CD8-positive, alpha-beta memory T cell (primary cell): ENCODE measurements at places on chromosomes 3 and 15.

- no peaks in the 10 kb centered on the region for H3K4me1 ChIP-seq
- H3K4me3 ChIP-seq = no peak overlapping the region
- no peak for DNase-seq
- H3K36me3 ChIP-seq = no peaks in the 10 kb centered on the region
- no peaks in the 10 kb centered on the region for H3K27me3 ChIP-seq
Measured at GRCh38 chr3:64619216-64619615, 68.6 kb downstream of the ADAMTS9 start.

DNA sequence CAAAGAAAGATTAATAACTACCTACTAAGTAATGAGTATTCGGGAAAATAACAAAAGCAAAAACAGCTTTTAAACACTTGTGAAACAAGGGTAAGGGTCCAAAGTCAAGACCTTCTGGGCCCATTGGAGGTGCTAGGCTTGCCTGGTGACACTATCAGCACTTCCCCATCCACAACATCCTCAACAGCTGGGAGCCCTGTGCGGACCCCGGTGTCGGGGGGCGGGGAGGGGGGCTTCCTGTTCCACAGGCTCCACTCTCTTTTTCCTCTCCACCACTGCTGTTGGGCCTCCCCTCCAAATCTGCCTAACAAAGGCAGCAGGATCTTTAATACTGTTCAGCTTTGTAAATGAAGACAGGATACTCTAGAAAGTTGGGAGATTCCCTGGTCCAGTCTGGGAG is 21.6 kb downstream of the NGRN start:
- no peaks in the 10 kb centered on the region for H3K36me3 ChIP-seq
- no peak overlapping the region for H3K4me3 ChIP-seq
- H3K27me3 ChIP-seq = no peaks in the 10 kb centered on the region
- H3K27ac ChIP-seq = no peak overlapping the region

DNA sequence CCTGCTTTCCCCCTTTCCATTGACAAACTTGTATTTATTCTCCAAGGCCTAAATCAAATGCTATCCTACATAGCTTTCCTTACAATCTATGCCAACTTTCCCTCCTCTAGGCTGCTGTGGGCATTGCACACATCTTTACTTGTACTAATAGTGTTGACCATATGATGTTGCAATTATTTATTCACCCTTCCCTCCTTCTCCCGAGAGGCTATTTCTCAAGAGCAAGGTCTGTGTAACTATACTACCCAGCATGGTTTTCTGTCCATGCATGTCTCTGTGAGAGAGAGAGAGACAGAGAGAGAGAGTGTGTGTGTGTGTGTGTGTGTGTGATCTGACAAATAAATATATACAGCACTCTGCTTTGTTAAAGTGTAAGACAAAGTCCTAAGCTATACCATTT is 63.8 kb downstream of the GTPBP8 start:
- no peak for DNase-seq
- no peak overlapping the region for H3K27ac ChIP-seq
- H3K4me1 ChIP-seq = peaks cover 8% of the 10 kb centered on the region
- no peaks in the 10 kb centered on the region for H3K36me3 ChIP-seq
- H3K27me3 ChIP-seq = no peaks in the 10 kb centered on the region
- no peak overlapping the region for H3K4me3 ChIP-seq

DNA sequence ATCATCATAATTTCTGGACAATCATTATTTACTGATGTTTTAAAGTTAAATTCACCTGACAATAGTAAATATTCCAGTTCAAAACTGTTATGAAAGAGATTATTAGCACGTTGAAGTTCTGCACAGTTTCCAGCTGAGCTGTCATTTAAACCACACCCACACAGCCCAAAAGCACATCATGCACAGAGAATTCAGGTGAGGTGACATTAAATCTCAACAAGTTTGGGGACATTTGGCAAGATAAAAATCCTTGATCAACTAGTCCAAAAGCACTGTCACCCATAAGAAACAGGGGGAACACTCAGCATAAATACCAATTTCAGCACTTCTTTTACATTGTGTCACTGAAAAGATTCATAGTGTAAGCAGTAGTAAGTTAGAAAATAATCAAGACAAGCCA is 6.9 kb downstream of the NCEH1 start:
- no peak overlapping the region for H3K4me3 ChIP-seq
- H3K36me3 ChIP-seq = no peaks in the 10 kb centered on the region
- H3K27me3 ChIP-seq = no peaks in the 10 kb centered on the region
- H3K27ac ChIP-seq = no peak overlapping the region
- H3K4me1 ChIP-seq = peaks cover under 1% of the 10 kb centered on the region

DNA sequence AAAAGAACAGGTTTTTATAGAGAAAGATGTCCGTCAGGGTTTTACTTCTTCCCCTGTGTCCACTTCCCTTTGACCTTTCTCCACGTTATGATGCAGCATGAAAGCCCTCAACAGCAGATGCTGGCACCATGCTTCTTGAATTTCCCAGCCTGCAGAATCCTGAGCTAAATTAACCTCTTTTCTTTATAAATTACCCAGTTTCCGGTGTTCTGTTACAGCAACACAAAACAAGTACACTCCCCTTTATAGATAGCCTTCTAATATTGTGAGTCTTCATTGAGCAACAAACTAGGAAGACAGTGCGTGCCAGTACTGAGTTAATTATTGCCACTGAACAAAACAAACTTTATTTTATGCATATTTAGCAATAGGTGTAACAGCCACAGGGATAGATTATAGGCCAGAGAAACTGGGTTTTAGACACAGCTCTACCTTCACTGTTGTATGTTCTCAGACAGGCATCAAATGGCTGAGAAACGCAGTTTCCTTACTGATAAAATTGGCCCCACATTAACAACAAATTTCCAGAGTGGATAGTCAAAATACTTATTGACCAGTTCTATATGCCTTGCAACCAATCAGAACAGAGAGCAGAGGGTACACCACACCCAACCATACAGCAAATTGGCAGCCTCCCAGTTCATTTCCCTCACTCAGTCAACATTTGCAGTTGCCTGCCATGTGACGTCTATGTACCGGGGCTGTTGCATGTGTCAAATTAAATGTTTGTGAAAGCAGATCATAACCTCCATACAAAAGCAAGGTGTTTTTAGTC is 14.4 kb upstream of the TBL1XR1 start:
- no peaks in the 10 kb centered on the region for H3K4me1 ChIP-seq
- DNase-seq = no peak
- H3K27ac ChIP-seq = no peak overlapping the region
- no peaks in the 10 kb centered on the region for H3K27me3 ChIP-seq

DNA sequence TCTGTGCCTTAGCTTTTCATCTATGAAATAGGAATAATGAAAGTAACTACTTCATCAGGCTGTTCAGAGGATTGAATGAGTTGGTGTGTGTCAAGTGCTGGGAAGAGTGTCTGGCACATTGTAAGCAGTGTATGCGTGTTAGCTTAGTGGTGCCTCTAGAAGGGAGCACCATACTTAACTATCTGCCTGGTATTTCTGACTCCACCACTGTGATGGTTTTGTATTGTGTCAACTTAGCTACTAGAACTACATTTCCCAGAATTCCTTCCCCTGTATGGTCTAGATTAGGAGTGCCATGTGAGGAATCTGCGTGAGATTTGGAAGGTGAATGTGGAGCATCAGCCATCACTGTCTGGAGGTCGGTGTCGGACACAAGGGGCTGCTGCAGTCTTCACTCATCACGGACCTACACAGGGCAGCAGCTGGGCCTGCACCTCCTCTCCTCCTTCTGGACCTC is 115.4 kb upstream of the GALNT15 start:
- peaks cover 3% of the 10 kb centered on the region for H3K27me3 ChIP-seq
- H3K4me1 ChIP-seq = no peaks in the 10 kb centered on the region
- no peak for DNase-seq

DNA sequence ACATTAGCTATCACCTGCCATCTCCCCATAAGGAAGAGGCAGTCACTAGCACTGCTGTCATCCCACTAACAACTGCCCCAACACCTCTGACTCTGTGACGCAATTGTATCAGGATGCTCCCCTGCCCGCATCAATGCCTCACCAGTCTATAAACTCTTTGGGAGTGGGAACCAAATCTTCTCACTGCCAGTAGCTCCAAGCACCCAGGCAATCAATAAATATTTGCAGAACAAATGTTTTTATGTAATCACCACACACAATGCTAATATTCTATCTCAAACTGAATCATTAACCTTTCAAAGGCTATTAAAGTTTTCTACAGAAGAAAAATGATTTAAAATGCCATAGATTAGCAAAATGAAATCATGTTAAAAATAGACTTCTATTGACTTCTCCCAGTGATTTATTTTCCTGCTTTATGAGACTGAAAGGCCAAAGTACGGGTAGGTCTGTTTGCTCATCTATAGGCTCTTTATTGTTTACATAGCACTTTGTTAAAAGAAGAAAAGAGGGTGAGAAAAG is 131.3 kb downstream of the PLD1 start:
- no peaks in the 10 kb centered on the region for H3K27me3 ChIP-seq
- H3K4me1 ChIP-seq = no peaks in the 10 kb centered on the region
- no peak overlapping the region for H3K27ac ChIP-seq
- no peak overlapping the region for H3K4me3 ChIP-seq
- no peak for DNase-seq
- H3K36me3 ChIP-seq = no peaks in the 10 kb centered on the region

DNA sequence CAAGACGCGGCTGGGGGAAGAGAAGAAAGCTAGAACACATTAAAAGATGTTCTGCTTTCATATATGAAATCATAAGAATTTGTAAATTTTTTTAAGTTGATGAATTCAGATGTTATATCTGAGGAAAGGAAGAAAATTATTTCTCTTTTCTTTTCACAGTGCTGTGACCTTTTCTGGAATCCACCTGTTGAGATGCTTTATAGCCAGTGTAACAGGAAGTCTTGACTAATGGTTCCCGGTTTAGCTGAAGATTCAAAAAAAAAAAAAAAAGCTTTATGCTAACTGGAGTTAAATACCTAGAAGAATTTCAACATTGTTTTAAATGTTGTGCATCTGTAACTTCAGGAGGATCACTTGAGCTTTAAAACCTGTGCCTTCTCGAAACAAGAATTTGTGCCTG is 9.9 kb downstream of the GTPBP8 start:
- no peak overlapping the region for H3K4me3 ChIP-seq
- no peaks in the 10 kb centered on the region for H3K27me3 ChIP-seq
- H3K36me3 ChIP-seq = peaks cover 13% of the 10 kb centered on the region

DNA sequence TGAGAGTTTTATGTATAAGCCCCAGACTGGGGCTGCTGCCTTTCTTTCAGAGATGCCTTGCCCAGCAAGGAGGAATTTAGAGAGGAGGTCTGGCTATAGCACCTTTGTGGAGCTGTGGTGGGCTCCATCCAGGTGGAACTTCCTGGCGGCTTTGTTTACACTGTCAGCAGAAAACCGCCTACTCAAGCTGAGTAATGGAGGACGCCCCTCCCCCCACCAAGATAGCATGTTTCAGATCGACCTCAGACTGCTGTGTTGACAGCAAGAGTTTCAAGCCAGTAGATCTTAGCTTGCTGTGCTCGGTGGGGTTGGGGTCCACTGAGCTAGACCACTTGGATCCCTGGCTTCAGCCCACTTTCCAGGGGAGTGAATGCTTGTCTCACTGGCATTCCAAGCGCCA is 155.6 kb downstream of the STXBP5L start:
- no peak for DNase-seq
- H3K4me3 ChIP-seq = no peak overlapping the region
- H3K27me3 ChIP-seq = no peaks in the 10 kb centered on the region
- H3K27ac ChIP-seq = no peak overlapping the region
- H3K4me1 ChIP-seq = no peaks in the 10 kb centered on the region

DNA sequence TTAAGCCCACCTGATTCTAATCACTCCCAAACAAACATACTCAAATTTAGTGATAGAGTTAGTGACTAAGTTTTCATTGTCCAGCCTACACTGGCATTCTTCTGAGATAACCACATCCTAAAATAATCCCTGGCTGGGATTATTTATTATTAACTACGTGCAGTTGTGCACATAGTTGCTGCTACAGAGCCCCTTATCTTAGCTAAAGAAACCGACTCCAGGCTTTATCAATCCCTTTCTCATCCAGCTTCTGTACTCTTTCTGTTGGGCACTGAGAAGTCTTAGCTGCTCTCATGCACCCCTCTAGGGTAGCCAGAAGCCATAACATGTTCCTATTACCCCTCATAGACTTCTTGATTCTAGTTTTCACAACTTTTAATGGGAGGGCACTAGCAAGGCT is 208.7 kb downstream of the MBNL1 start:
- no peaks in the 10 kb centered on the region for H3K27me3 ChIP-seq
- H3K36me3 ChIP-seq = no peaks in the 10 kb centered on the region
- no peak for DNase-seq
- no peak overlapping the region for H3K27ac ChIP-seq
- H3K4me1 ChIP-seq = peaks cover 3% of the 10 kb centered on the region
- H3K4me3 ChIP-seq = no peak overlapping the region

- H3K27ac ChIP-seq = no peak overlapping the region
- H3K27me3 ChIP-seq = no peaks in the 10 kb centered on the region
- no peaks in the 10 kb centered on the region for H3K4me1 ChIP-seq
- H3K4me3 ChIP-seq = no peak overlapping the region
- no peak for DNase-seq
- no peaks in the 10 kb centered on the region for H3K36me3 ChIP-seq
Measured at GRCh38 chr3:78645628-78646310, 1122.0 kb downstream of the ROBO1 start.

- H3K4me1 ChIP-seq = no peaks in the 10 kb centered on the region
- H3K27ac ChIP-seq = no peak overlapping the region
- H3K36me3 ChIP-seq = no peaks in the 10 kb centered on the region
- H3K27me3 ChIP-seq = no peaks in the 10 kb centered on the region
- DNase-seq = no peak
Measured at GRCh38 chr15:33137101-33137500, 57.4 kb downstream of the FMN1 start.

DNA sequence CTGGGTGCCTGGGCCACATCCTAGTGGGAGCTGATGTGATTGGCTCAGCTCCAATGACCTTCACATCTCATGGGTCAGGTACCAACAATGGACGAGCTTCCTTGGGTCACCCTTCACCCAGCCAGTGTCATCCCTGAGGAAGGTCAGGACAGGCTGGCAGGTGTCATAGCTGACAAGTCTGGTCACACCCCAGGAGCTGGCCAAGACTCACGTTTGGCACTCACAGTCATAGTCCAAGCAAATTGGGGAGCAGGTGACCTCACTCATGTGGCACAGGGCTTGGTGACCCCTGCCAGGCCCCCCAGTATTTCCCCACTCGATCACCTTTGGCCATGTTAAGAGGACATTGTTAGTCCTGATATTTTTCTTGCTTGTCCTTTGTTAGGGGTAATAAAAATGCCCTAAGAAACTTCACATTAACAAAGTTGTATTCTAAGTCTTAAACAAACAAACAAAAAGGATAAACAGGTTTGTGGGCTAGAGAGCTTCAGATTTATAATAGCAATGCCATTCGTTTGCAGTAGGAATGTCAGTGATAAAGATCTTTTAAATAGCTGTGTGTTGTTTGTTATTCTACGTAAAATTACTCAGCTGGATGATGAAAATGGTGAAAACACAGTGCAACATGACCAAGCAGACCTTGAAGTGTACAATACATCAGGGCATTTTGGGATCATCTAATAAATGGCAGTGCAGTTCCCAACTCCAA is 79.5 kb upstream of the POMGNT2 start:
- H3K4me1 ChIP-seq = peaks cover 20% of the 10 kb centered on the region
- no peaks in the 10 kb centered on the region for H3K36me3 ChIP-seq
- no peak for DNase-seq

GRCh38 chr3:127711021-127711695 is 38.4 kb downstream of the ABTB1 start:
- H3K27ac ChIP-seq = no peak overlapping the region
- H3K4me1 ChIP-seq = no peaks in the 10 kb centered on the region
- no peaks in the 10 kb centered on the region for H3K27me3 ChIP-seq
- no peaks in the 10 kb centered on the region for H3K36me3 ChIP-seq
- no peak overlapping the region for H3K4me3 ChIP-seq
